ENCODE measurements at places on chromosomes 6 and 20.

DNA sequence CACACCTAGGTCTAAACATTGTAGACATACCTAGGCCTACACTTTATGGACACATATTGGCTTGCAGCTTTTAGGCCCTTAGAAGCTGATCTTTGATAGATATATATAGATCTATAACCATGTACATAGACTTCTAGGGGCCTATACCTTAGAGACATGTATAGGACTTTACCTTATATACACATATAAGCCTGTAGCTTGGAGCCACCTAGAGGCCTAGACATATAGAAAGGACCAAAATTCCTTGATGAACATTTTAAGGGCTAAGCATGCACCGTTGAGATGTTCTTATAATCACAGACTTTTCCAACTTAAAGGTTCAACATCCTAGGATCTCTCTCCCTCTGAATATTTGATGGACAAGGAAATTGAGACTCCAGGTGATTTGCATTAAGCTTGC lies 371.7 kb upstream of the SASH1 start:
- no peak for DNase-seq

DNA sequence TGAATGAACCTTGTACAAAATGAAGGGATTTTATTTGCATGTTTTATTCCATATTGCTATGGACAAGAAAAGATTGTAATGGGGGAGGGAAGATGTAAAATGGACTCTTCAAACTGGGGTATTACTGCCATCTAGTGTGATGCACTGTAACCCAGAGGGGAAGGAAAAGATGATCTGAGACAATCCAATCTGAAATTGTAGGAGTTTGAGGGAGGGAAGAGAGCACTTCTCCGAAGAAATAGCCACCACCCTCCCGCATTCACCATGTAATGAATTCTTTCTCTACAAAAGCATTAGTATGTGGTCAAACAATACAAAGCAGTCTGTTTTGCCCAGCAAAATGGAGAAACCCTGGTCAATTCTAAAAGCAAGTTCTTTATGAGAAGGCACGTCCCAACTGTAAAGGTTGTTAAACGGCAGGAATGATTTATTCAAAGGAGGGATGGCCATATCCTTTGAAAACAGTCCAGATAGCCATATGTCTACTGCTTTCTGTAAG lies 679.5 kb upstream of the NRSN1 start:
- peak; percentile 52 for DNase-seq

DNA sequence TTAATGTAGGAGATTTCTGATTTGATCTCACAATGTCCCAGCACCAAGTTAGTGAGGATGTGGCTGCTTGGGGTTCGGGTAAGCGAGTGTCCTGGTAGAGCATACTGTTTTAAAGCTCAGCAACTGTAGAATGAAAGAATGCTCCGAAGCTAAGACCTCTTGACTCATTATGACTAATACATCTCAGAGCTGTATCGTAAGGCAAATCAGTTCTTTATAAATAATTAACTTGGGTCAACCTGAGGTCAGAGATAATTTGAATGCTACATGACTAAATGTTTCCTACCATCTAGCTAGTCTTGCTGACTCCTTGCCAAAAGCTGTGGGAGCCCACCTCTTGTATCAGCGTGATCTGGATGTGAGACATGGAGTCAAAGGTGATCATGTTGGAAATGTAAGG lies 128.8 kb upstream of the PDE7B start:
- DNase-seq = peak; percentile 90

- DNase-seq = no peak
Observed at GRCh38 chr20:37773291-37773826, 79.5 kb downstream of the CTNNBL1 start.

GRCh38 chr6:153032255-153032882 lies 29.9 kb upstream of the MTRF1L start:
- DNase-seq = peak; percentile 91

DNA sequence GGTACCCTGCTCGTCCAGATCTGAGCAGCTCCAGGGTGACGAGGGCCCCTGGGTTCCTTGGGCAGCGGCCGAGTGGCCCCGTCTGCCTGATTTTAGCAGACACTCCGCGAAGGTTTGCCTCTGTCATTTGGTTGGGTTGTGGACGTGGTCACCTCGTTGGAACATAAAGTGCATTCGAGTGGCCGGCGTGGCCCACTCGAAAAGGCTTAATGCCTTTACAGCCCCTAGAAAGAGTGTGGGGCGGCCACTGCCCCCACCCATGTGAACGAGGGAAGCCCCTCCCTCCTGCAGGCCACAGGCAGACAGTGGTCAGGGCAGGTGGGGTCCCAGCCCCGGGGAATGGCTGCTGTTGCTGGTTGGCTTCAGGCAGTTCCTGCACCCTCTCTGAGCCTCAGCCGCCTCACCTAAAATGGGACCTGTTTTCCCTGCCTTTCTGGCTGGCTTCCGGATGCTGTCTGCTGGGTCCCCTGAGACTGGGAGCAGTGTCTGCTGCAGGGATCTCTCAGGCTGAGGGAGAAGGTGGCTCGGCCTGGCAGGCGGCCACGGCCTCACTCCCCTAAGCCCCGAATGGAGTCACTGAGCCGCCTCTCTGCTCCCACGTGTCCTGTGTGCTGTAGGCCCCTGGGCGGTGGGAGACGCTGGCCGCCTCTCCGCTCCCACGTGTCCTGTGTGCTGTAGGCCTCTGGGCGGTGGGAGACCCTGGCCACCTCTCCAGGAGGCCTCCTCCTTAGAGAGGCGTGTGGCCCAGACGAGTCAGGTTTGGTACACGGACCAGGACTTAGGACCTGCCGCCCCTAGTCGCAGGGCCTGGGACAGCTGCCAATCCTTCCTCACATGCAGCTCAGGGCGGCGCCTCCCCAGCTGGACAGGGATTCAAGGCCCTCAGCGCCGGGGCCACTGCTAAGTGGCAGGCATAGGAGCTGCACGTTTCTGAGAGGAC lies 233.0 kb downstream of the ERMARD start:
- DNase-seq = no peak

- DNase-seq = no peak
Observed at GRCh38 chr20:23157734-23158133, 71.6 kb upstream of the CD93 start.

GRCh38 chr6:107957308-107957908 lies 600 bp downstream of the SEC63 start:
- peak; percentile 84 for DNase-seq

DNA sequence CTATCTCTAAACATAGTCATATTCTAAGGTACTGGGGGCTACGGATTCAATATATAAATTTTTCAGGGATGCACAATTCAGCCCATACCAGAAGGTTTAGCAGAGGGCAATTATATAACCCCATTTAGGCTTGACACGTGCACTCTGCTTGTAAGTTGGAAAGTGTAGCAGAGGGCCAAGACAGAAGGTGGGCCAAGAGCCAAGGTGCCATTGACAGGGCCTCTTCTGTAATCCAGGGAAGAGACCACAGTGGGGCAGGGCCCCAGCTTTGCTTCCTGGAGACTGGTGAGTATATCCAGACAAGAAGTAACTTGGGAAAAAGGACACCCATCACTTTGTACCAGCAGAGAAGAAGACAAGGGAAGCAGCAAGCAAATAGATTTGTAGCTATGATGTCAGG lies 672.4 kb upstream of the MARCKS start:
- DNase-seq = peak; percentile 43

DNA sequence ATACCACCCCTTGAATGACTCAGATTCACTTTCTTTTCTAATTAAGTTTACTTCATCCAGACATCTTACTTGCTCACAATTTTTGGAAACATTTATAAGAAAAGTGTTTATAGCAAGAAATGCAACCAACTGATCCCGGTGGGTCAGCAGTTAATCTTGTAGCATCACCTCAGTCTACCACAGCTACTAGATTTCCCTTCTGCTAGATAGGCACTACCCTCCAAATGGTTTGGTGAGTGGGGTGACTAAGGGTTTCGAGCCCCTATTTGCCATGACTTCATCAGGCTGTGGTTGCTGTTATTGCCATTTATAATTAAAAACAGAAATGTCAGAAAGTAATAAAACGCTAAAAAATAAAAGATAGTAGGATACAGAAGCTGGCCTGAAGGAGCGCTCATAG lies 930.1 kb upstream of the GJE1 start:
- DNase-seq = no peak

GRCh38 chr6:169498916-169499513 lies 202.8 kb downstream of the WDR27 start:
- DNase-seq = no peak

DNA sequence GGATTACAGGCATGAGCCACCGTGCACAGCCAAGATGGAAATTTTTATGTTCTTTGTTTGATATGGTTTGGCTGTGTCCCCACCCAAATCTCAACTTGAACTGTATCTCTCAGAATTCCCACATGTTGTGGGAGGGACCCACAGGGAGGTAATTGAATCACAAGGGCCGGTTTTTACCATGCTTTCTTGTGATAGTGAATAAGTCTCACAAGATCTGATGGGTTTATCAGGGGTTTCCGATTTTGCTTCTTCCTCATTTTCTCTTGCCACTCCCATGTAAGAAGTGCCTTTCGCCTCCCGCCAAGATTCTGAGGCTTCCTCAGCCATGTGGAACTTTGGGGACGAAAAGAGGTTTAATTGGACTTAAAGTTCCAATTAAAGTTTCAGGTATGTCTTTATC lies 14.6 kb downstream of the EEF1A1 start:
- DNase-seq = no peak

GRCh38 chr6:71226151-71226550 lies 62.5 kb upstream of the OGFRL1 start:
- no peak for DNase-seq

DNA sequence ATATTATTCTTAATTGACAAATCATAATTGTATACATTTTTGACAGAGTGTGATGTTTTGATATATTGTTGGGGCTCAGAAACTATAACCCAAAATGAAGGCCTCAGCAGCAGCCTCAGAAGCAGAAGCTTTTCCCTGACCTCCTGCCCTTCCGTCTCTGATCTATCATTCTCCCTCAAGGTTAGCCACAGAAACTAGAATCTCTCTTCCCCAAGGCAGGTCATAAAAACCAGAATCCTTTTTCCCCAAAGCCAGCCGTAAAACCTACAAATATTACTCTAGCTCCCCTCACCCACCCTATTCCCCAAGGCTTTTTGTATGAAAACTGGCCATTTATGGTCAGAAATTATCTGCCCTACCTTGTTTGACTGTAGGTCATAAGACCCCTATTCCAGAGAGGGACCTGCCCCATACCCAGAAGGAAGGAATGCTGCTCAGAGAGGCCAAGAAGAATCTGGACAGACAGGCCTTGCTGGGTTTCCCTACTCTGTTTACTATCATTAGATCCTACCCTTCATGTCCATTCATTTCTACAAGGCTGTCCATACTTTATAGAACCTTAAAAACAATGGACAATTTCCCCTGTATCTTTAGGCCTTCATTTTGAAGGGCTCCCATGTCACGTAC lies 14.5 kb downstream of the OR2B2 start:
- DNase-seq = no peak

- peak; percentile 89 for DNase-seq
Observed at GRCh38 chr20:10864076-10864672, 190.4 kb upstream of the JAG1 start.

GRCh38 chr6:150887978-150888563 lies 22.6 kb downstream of the MTHFD1L start:
- DNase-seq = no peak

GRCh38 chr20:34370062-34370461 lies 7.0 kb downstream of the ITCH start:
- no peak for DNase-seq

DNA sequence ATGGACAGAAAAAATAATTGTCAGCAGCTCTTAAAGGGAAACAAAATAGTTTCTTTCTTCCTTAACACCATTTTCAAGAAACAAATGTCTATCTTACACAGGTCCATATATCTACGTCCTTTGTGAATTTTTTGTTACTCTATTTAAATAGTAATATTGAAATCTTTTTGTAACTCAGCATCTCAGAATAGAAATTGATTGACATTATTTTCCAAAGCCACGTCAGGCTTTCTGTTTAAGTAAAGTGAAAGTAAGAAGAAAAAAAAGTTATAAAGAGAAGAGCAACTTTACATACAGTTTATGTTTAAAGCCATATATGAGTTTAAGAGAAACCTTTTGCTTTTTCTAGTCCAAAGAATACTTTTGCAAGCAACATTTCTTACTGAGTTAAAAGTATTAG lies 402.9 kb upstream of the SOX4 start:
- no peak for DNase-seq

- no peak for DNase-seq
Observed at GRCh38 chr6:13931797-13932402, 7.1 kb downstream of the RNF182 start.

DNA sequence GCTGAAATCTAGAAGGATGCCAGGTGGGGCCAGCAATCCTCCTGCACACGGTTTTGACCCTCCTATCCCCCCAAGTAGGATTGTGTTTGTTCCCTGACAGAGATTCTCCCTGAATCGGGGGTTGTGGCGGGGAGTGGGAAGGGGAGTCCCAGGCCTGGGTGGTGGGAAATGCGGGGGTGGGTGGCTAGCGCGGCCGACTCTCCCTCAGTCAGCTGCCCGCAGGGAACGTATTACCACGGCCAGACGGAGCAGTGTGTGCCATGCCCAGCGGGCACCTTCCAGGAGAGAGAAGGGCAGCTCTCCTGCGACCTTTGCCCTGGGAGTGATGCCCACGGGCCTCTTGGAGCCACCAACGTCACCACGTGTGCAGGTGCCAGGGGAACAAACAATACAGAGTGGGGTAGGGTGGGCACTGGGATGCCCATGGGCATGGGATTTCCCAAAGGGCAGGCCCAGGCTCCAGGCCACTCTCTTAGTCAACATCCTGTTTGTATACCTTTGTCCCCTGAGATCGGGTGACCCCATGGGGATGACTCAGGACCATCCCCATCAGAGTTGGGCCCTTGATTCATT lies 16.1 kb upstream of the ZNF76 start:
- no peak for DNase-seq

GRCh38 chr6:161477876-161478425 lies 204.1 kb upstream of the AGPAT4 start:
- no peak for DNase-seq

GRCh38 chr6:137390334-137390733 lies 103.9 kb downstream of the OLIG3 start:
- no peak for DNase-seq

DNA sequence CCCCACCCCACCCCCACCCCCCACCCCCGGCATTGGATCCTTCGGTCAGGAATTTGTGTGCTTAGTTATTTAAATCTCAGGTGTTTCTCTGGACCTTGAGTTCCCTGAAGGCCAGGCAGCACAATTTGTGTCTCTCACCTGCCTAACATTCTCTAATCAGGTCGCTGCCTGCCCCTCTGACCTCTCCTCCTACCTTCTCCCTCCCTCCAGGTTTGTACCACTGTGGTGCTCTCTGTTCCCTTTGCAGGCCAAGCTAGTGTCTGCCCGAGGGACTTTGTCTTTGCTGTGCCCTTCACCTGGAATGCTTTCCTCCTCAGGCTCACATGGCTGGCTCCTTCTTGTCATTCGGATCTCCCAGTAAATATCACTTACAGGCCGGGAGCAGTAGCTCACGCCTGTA lies 131.4 kb upstream of the SLC2A12 start:
- no peak for DNase-seq

GRCh38 chr20:62923669-62924441 lies 2.5 kb downstream of the DIDO1 start:
- DNase-seq = no peak

- DNase-seq = peak; percentile 2
Observed at GRCh38 chr6:164106345-164106769, 691.8 kb downstream of the QKI start.

GRCh38 chr6:17700421-17701416 lies 6.0 kb downstream of the NUP153 start:
- no peak for DNase-seq

- no peak for DNase-seq
Observed at GRCh38 chr6:15316754-15317153, 70.9 kb downstream of the JARID2 start.

Measured in fibroblast of the aortic adventitia (primary cell).